ENCODE measurements at places on chromosomes 11 and 22.
A peak's percentile ranks its signal among the peaks of the same experiment; 100 is the strongest.

- DNase-seq: peak; percentile 64
Observed at GRCh38 chr11:35682230-35683173, 19.9 kb downstream of the TRIM44 start.

GRCh38 chr11:74147199-74147929, 23.4 kb downstream of the C2CD3 start:
- no peak for DNase-seq

- DNase-seq: no peak
Observed at GRCh38 chr11:83583757-83584366, 297.7 kb upstream of the CCDC90B start.

GRCh38 chr11:115942011-115942410, 437.8 kb upstream of the CADM1 start:
- no peak for DNase-seq

DNA sequence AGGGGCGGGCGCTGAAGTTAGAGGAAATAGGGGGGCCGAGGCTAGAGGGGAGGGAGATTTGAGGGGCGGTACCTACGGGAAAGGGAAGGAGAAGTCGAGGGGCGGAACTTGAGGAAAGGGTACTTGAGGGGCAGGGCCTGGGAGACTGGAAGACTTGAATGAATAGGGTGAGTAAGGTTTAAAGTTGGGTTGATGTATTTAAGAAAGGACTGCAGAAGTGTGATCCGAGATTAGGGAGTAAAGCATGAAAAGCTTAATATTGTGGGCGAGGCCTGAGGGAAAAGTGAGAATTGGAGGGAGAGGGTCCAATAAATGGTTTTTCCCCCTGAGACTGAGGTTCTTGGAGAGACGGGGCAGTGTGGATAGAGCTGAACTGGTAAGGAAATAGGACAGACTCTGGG, 723 bp downstream of the HSCB start:
- no peak for DNase-seq

DNA sequence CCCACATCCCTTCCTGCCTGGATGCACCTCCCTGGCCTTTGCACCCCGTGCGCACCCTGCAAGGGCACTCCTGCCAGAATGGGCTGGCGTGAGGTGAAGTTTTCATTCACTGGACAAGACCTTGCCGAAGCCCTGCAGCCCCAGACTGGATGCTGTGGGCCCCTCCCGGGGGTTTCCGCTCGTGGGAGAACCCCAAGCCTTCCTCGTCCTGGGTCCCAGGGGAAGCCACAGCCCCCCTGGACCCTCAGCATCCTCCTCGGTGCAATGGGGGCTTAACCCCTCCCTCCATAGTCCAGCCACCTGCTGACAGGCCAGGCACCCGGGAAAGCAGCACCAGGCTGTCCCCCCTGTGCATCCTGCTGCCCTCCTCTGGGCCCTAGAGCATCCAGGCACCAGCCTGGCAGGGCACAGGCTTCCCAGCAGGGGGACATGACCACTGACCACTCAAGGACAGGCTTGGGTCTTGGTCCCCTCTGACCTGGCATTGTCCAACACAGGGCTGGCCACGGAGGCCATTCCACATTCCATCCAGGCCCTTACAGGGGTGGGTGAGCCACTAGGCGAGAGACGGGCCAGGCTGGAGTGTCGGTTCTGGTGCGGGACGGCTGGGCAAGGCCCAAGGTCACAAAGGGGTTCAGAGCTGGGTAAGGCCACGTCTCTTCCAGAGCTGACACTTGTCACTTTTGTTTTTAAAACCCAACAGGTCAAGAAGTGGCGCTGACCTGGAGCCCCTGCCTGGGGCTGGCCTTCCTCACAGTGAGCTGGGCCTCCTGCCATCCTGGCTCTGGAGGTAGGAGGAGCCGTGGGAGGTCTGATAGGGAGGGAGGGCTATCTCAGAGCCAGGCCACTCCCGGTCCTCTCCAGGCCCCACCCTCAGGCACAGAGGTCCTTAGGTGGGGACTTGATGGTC, 41.5 kb upstream of the PPARA start:
- no peak for DNase-seq

DNA sequence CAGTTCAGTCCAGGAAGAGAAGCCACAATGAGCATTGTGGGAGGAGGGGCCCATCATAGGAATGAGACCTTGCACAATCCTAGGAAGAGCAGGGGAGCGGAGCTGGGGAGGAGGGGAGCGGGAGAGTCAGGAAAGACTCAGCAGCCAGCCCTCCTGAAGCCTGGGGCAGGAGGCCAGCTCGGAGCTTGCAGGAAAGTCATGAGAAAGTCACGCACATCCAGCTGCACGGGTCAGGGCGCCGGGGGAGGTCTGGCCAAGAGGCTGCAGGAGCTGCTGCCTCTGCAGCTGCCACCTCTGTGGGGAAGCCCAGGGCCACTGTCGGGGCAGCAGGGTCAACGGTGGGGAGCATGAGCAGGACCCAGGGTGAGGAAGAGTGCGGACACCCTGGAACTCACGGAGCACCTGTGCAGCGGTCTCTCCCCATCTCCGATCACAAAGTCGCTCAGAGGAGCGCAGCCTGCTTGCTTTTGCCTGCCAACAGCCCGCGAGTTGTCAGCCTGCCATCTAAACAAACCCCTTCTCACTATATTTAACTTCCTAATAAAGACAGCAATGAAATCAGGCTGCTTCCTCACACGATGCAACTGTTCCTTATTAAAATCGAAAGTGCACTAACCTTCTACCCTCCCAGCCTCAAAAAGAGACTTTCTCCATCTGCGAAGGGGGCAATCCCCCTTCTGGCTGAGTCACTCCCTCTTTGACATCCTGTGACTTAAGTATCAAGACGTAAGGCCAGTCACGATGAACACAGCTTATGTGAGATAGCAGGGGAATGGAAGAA, 52.9 kb upstream of the RTL6 start:
- DNase-seq: no peak

GRCh38 chr11:134538742-134539141, 126.7 kb upstream of the B3GAT1 start:
- no peak for DNase-seq

DNA sequence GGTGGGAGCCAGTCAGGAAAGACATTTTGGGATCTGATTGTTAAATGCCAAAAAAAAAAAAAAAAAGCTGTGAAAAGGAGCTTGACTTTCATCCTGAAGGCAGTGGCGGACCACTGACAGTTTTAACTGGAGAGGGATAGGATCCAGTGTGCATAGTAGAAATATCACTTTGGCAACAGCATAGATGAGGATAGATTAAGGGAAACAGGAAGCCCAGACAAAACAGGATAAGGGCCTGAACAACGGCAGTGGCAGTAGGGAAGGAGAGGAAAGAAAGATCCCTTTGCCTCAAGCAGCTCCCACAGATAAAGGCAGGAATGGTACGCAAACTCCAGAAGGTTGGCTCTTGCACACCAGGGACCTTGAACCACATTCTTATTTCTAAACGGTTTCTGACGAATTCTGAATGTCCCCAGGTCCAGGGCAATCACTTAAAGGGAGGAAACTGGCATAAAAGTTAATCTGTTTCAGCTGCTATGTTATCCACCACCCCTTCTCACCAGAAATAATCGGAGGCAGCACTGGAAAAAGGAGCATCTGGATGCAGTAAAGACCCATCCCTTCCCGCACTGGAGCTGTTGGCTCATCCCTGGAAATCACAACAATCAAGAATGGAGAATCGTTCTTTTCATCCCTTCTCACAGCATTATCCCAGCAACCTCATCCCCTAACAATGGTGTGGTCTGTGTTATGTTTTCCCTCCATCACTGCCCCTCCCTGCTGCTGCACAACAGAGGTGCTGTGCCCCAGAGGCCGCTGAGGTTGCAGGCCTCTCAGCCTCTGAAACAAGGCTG, 99.1 kb downstream of the GAB2 start:
- no peak for DNase-seq

DNA sequence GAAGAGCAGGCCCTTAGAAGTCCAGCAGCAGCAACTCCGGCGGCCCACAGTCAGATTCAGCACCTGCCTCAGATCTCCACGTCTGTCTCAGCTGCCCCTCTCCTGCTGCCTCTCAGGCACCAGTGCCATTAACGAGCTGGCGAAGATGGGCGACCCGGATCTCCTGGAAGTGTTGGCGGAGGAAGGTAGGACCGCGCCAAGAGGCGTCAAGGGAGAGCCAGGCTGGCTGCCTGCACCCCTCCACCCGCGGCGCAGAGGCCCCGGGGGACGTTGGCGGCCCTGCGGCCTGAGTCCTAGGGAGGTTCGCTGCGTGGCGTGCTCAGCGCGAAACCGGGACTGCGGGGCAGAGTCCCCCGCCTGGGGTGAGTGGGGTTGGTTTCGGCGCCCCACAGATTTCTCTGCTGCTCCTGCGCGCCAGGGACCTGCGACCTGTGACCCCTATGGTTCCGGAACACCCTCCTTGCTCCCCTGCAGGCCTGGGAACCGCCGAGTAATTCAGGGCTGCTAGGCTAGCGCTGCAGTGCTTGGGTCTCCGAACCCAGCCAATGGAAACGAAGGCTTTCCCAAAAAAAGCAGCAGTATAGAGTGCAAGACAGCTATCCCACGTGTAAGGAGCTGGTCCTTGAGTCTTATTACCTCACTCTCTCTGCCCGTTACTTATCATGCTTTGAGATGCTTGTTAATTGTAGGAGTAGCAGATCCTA, 615 bp downstream of the ANO5 start:
- DNase-seq: no peak

DNA sequence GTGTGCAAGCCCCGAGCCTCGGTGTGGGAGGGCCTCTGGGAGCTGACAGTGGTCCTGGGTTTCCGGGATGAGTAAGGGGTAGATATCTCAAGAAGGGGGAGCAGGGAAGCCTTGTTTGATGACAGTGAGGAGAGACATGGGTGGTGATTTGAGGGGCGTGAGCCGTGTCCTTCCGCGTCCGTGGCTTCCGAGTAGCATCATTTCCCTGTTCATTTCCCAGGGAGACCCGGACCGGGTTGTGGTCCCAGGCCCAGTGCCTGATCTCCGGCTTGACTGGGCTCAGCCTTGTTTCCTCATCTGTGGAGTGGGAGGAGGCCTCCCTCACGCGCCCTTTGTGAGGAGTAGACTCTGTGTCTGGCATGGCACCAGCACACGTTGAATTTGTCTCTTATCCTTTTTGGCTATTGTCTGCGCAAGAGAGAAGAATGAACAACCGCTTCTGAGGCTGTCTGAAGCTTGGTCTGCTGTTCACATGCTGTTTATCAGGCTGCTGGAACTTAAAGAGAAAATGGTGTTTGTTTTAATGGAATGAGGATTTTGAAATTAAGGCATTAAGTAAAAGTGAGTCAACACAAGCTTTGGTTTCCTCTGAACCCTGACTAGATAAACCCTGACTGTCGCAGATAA, 348.5 kb downstream of the TBC1D22A start:
- DNase-seq: no peak

GRCh38 chr11:13314676-13315394, 37.2 kb downstream of the BMAL1 start:
- no peak for DNase-seq

- no peak for DNase-seq
Observed at GRCh38 chr11:86489442-86489841, 114.8 kb downstream of the CCDC81 start.

GRCh38 chr11:111935317-111936039, 1.7 kb upstream of the DIXDC1 start:
- no peak for DNase-seq

DNA sequence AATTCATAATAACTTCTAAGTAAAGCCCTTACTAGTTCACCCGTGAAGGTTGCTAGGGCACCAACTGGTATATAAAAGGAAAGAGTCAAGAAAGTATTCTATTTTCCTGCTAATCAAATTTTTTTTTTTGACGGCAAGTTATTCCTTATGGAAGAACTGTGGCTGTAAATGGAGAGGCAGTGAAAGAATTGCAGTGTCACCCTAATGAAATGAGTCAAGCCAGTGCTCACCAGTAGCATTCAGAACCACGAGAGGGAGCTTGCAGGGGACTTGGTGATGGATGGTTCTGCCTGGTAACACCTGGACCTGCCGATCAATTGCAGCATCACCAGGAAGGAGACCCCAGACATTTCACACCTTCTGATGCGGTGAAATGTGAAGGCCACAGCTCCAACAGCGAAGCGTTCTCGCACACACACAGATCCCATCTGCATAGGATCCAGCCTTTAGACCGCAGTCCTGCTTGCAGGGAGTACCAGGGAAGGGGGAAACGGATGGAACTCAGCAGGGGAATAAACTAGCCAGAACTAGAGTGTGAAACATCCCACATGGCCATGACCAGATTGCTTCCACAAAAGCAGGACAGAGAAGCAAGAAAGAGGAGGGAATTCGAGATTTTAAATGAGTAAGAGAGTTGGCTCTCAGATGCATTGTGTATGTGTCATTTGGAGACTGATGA, 326.2 kb downstream of the TBC1D22A start:
- no peak for DNase-seq

DNA sequence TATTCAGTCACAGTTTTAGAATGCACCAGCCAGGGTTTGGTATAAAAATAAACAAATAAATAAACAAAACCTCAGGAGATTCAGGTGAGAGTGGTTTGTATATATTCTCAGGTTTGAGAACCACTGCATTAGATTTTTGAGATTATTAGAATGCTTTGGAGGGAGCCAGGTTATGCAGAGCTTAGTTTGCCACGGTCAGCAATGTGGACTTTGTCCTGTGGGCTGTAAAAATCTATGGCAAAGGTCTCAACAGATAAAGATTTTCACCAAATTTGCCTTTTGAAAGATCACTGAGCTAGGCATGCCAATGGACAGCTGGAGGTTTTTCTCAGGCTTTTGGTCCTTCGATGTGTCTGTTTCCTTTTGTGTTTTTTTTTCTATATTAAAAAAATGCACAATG, 650.1 kb upstream of the RAG2 start:
- DNase-seq: no peak

DNA sequence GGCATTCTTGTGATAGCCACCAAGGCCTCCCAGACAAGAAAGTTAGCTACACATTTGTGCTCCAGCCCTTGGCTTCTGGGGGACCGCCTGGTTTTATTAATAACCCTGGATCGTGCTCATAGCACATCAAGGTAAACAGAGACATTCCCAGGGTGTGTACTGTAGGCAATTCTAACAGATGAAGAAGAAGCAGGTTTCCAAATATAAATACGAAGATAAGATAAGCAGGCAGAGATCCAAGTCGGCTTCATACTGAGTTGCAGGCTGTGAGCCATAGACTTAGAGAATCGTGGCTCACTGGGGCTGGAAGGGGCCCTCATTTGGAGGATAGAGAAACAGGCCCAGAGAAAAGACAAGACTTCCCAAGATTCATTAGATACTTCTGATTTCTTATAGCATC, 131.4 kb downstream of the TENM4 start:
- no peak for DNase-seq

DNA sequence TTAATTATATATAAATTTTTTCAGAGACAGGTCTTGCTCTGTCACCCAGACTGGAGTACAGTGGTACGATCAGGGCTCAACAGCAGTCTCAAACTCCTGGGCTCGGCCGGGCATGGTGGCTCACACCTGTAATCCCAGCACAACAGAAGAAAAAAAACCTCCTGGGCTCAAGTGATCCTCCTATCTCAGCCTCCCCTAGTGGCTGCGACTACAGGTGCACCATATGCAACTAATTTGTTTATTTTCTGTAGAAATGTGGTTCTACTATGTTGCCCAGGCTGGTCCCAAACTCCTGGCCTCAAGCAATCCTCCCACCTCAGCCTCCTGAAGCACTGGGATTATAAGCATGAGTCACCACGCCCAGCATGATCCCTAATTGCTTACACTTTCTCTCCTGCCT, 56.1 kb upstream of the SLC35C1 start:
- no peak for DNase-seq

GRCh38 chr22:46297151-46297812, 612 bp downstream of the GTSE1 start:
- DNase-seq: no peak
